ENCODE measurements at places on chromosomes 11 and 22. TPM values are rescaled to one million over a fixed set of nuclear protein-coding genes. Genes with fewer than 3 reads are reported as not detected.

The SDF2L1 gene
- 48.5 TPM for total RNA-seq

The TBX10 gene
- total RNA-seq: not detected

The SLC22A9 gene
- total RNA-seq: not detected

The L3MBTL2 gene
- 23.0 TPM for total RNA-seq

The F2 gene
- total RNA-seq: not detected

The ACRV1 gene
- total RNA-seq: not detected

The MUC2 gene
- total RNA-seq: not detected

The OR51B4 gene
- total RNA-seq: not detected

The MYOD1 gene
- not detected for total RNA-seq

The TESMIN gene
- 11.8 TPM for total RNA-seq

The BDNF gene
- total RNA-seq: not detected

The IRAG1 gene
- 0.13 TPM for total RNA-seq

The SMCO4 gene
- 49.3 TPM for total RNA-seq

The DNAJB7 gene
- not detected for total RNA-seq

The NPAS4 gene
- total RNA-seq: 0.28 TPM

The KCNJ4 gene
- total RNA-seq: not detected

The HPX gene
- 0.58 TPM for total RNA-seq

The CAVIN3 gene
- total RNA-seq: 7.6 TPM

The RPUSD4 gene
- 33.8 TPM for total RNA-seq

The PGA5 gene
- total RNA-seq: not detected

Measured in activated T-helper 17 cell treated with anti-CD3 and anti-CD28 coated beads, Interleukin-2, amount 50 U/mL, for 72 hours (primary cell).